Fibroblast of skin of scalp (primary cell): ENCODE measurements at places on chromosomes 5 and 9.

GRCh38 chr5:24644761-24645160 is at the start of gene CDH10:
TSS of gene CDH10 (minus strand) at chr5:24644978. CDS start at chr5:24593490, 51,488 bp downstream.
- peak; percentile 4 for DNase-seq

GRCh38 chr5:19987612-19988361 is at the start of gene CDH18:
TSS of gene CDH18 (minus strand) at chr5:19988200. CDS start at chr5:19838986, 149,214 bp downstream.
- peak; percentile 70 for DNase-seq

DNA sequence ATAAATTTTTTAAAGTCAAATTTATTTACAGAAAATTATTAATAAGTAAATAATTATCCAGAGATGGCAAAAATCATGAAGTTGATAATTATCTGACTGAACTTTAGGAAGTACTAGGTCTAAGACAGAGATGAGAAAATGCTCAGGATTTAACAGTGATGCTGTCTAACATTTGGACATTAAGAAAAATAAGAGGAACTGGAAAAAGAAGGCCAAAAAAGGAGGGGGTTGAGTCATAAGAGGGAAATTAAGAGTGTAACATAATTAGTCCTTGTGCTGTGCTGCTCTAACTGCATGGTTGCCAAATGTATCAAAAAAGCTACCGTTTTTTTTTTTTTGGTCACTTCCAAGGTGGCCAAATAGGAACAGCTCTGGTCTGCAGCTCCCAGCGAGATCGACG is 35.4 kb upstream of the TUT7 start:
- DNase-seq = no peak

DNA sequence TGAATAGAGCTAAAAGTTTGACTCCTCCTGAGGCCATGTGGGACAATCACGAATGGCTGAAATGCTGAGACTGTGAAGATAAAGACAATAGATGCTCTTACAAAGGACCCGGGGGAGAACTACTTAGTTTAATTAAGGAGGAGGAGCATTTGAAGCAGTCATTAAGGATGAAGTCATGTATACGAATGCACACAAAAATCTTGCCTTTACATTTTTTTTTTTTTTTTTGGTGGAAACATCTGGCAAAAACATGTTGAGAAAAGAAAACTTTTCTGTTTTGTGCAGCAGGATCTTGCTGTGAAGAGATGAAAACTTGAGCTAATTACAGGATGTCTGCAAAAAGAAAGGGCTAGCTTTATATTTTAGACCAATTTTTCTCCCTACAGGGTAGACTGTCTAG is 42.3 kb upstream of the NR3C1 start:
- no peak for DNase-seq

DNA sequence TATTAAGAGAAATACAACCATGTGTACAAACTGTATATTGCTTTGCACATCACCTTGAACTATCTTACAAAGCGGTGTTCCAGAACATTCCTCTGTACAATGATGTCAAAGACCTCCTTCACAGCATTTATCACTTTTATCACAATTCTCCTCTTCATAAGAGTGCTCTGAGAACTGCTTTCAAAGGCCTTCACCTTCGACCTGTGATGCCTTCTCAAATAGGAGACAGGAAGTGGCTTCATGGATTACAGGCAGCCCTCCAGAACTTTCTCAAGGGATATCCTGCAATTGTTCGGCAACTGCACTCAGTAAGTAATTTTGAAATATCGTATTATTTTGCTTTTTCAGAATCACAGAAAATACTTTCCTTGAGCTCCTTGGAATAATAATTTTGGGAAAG is 68.0 kb upstream of the IL7R start:
- no peak for DNase-seq

GRCh38 chr5:171606414-171607024 is 179.1 kb upstream of the SMIM23 start:
- no peak for DNase-seq

DNA sequence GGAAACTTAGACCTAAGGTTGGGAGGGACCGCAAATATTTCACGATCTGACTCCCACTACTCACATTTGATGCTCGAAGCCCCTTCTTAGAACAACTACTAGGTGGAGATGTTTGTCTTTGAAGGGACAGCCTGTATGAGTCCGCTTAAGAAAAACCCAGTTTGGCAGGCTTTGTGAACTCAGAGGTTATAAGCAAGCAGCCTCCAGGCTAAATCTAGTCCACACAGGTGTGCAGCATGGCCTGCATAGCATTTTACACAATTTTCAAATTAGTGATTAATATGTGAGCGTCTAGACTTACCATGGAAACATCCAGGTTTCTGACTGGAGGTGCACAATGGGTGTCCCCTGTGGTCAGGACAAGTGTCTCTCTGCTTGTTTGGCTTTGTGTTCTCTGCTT is 127.1 kb downstream of the KIF4B start:
- DNase-seq = no peak

- DNase-seq = no peak
Measured at GRCh38 chr5:172855597-172856292, 21.7 kb downstream of the ERGIC1 start.

DNA sequence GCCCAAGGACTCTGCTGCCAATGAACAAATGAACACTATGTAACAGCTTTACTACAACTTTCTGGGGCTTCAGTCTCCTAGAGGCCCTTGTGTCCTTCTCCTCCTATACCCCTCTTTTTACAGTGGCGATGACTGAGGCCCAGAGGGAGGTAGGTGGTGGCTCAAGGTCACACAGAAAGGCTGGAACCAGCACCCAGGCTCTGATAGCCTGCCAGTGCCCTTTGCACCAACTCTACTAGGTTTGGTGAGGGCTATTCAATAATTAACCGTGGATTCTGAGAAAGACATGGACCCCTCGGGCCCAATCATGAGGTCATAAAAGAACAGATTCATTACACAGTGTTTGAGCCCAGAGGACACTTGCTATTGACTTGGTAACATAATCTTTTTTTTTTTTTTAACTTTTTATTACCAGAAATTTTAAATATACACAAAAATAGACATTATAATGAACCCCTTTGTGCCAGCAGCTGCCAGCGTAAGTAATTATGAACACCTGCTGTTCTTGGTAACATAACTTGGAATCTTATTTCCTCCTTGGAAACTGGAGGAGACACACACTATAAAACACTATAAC is 6.1 kb upstream of the ALDH1B1 start:
- no peak for DNase-seq

DNA sequence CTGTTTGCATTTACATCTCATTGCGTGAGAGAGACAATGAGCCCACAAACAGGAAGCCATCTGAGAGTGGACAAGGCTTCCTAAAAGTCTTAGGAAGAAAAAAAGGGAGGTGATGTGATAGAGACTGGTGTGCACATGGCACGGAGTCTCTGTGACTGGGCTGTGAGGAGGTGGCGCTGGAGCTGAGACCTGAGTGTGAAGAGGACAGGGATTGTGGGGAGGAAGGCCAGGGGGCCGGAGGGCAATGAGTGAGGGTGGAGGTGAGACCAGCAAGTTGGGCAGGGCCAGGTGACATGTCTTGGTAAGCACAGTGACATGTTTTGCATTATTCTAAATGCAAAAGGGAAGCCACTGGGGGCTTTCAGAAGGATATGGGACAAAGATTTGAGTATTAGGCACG is 45.0 kb downstream of the TSPAN17 start:
- DNase-seq = no peak

- DNase-seq = no peak
Measured at GRCh38 chr5:89228355-89228754, 345.4 kb upstream of the MEF2C start.

DNA sequence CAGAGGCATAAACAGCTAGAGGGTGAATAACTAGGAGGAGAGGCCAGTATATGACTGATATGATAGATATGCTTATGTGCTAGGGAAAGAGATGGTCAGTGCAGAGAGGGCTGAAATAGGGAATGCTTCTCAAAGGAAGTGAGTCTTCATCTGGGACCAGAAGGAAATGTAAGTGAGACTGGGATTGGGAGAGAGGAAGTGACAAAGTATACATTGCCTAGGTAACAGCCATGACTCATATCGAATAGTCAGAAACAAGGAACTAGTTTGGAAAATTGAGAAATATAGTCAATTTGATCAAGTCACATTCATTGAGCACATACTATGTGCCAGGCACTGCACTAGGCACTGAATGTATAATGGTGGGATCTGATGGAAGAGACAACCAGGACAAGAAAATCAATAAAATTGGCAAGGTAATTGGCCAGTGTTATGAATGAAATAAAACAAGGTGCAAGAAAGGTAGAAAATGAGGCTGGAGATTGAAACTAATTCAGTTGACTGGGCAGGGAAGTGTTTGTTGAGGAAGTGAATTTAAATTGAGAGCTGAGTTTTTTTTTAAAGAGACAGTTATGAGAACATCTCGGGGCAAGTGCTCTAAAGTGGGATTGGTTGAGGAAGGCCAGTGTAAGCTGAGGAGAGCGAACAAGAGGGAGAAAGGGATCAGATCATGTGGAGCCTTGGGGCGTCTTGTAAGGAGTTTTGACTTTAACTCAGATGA is 4.3 kb downstream of the ERAP2 start:
- DNase-seq = peak; percentile 33

- DNase-seq = peak; percentile 5
Measured at GRCh38 chr9:33718987-33719386, 76.4 kb upstream of the PRSS3 start.

DNA sequence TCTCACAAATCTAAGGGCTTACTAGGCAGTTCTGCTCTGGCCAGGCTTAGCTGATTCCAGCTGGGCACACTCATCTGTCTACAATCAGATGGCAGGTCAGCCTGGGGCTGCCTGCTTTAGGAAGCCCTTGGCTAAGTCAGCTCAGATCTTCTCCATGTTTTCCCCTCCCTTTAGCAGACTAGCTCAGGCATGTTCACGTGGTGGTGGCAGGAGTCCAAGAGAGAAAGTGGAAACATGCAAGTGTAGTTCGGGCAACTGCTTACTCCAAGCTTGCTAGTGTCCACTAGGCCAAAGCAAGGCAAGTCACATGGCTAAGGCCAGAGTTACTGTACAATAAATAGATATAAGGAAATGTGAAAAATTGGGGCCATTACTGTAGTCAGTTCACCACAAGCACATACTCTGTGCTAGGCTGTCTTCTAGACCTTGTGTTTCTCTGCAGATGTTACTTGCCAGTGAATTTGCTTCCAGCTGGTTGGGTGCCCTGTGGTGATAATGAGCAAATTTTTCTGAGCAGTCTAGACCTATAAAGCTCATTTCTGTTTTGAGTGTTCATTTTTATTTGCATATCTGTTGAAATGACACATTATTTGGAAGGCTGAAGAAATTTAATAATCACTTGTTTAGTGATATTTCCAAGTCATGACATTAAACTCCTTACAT is 38.3 kb downstream of the RECK start:
- peak; percentile 78 for DNase-seq

GRCh38 chr5:128276537-128277216 is 193.1 kb downstream of the SLC12A2 start:
- no peak for DNase-seq

- peak; percentile 96 for DNase-seq
Measured at GRCh38 chr9:135961277-135961715, at the start of gene UBAC1. TSS of gene UBAC1 (minus strand) at chr9:135961373. CDS start at chr9:135961162, 211 bp downstream.

GRCh38 chr5:172093559-172093958 is 87.1 kb upstream of the FBXW11 start:
- DNase-seq = no peak

DNA sequence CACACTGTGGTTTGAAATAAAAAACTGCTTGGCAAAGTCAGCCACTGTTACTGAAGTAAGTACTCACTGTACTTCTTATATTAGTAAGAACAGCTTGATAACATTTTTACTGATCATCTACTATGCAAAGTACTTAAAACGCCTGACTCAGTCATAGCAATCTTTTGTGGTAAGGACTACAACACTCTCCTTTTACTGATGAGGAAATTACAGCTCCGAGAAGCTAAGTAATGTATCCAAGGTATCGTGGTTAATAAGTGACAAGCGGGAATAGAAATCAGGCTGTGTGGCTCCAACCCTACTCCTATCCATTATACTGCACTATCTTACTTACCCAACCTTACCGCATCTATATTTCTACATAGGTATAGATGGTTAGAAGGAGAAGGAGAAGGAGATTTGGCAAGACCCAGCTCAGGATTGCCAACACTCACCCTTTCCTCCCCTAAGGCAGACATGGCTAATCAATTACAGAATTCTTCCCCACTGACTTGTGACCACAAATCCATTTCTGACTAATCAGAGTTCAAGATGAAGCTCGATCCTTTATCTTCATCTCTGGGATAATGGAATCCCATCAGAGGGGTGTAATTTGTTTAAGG is 281.4 kb downstream of the SPOCK1 start:
- DNase-seq = peak; percentile 48

- no peak for DNase-seq
Measured at GRCh38 chr5:37664551-37664950, 175.3 kb downstream of the GDNF start.

DNA sequence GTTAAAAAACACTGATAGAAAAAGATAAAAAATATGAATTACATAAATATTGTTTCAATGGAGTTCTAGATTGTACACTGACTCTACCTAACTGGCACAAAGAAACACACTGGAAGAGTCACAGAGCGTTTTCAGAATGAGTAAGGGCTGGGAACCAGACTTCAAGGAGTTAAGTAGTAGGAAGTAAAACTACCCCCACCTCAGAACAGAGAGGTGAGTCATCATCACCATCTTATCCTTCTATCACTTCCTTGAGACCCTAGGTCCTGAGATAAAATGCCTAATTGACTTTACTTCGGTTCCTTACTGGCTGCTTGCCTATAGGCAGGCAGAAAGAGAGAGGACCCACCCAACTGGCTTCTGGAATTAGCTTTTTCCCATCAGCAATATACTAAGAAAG is 79.7 kb downstream of the ELAVL2 start:
- DNase-seq = no peak

- no peak for DNase-seq
Measured at GRCh38 chr9:69805962-69806515, 14.6 kb upstream of the CFAP95 start.

DNA sequence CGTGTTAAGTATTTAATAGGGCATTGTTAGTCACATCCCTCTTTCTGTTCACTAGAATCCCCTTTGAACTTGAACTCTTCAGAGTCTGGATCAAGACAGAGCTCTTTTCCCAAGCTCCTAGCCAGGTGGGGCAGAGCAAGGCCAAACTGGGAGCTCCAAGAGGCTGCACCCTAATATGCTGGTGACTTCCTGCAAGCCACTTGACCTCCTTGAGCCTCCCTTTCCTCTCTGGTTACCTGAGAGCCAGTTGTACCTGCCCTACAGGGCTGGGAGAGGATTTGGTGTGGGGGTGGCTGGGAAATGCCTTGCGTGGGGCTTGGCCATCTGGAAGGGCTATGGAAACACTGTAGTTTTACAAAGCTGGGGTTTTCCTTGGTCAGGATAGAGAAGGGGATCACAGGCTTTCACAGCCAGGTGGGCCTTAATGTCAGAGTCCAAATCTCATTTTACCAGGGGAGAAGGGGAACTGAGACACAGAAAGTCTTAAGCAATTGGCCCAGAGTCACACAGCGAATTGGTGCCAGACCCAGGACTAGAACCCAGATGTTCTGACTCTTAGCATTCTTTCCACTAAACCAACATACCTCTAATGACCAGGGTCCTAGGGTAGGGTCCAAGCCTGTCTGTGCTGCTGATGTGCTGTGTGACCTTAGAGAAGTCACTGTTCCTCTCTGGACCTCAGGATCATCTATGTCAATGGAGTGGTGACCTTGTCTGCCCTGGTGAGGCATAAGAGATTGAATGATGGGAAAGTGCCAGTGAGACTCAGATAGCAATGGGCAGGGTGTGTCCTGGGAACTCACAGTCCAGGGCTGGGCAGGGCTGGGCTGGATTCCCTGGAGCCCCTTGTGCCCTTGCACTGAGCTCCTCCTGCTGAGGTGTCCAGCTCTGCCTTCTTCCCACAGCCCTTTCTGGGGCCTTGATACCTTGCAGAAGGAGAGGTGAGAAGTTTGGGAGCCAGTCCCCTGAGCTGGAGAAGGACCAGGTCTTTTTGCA is 35.8 kb downstream of the GSN start:
- DNase-seq = no peak

GRCh38 chr5:50726475-50727148 is 60.2 kb downstream of the PARP8 start:
- DNase-seq = no peak
